ENCODE measurements at places on chromosomes 4 and X.

- DNase-seq, result no peak
Measured at GRCh38 chrX:94288325-94288724, 614.3 kb downstream of the FAM133A start.

DNA sequence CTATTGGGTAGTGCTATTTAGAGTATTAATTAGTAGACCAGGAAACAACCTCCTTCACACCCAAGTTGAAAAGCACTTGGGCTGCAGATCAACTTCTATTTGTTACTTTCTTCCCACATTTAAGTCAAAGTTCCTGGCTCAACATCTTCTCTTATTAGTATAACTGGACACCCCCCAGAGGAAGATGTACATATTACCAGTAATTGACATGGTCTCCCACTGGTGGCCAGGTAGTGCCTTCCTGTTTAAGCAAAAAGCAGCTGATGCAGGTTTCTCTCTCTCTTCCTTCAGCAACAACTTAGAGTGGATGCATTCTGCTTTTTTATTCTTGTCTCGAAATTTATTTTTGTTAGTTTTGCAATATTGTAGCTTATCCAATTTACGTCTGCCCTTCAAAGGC lies 438.1 kb downstream of the GBA3 start:
- no peak for DNase-seq

DNA sequence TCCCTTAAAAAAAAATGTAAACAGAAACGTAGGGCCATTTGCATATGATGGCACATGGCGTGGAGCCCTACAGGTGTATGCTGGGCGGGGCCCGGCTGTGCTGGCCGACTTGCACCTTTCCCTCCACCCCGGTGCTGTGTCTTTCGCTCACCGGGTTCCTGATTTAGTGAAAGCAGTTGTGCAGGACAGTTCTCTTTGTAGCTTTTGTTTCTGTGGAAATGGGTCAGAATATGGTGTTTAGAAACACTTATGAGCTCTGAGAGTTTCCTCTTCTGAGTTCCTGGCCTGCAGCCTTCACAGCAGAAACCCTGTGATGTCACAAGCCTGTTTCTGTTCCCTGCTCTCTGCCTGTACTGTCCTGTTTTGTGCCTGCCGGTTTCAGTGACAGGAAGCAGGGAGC lies 22.5 kb upstream of the MSANTD1 start:
- peak; percentile 47 for DNase-seq

DNA sequence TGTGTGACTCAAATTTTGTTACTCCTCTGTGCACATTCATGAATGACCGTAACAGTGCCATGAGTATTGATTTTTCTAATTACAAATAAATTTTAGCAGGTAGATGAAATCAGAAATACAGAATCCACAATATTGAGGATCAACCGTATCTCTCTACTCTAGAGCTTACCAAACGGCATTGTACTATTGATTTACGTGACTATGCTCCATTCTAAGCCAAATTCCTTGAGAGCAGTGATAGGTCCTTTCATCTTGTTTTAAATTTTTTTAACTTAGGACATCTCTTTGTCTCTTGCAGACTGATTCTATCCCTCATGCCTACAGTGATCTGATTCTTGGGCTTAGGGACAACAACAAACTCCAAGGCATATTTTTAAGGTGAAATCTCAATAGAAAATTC lies 172.3 kb upstream of the C1QTNF7 start:
- no peak for DNase-seq

- DNase-seq, result peak; percentile 39
Measured at GRCh38 chr4:42643685-42644084, 13.2 kb downstream of the ATP8A1 start.

- no peak for DNase-seq
Measured at GRCh38 chr4:129543299-129543698, 447.3 kb downstream of the C4orf33 start.

- DNase-seq, result no peak
Measured at GRCh38 chr4:52713456-52713937, 37.7 kb downstream of the ERVMER34-1 start.

- no peak for DNase-seq
Measured at GRCh38 chr4:184669251-184669650, 19.7 kb downstream of the PRIMPOL start.

DNA sequence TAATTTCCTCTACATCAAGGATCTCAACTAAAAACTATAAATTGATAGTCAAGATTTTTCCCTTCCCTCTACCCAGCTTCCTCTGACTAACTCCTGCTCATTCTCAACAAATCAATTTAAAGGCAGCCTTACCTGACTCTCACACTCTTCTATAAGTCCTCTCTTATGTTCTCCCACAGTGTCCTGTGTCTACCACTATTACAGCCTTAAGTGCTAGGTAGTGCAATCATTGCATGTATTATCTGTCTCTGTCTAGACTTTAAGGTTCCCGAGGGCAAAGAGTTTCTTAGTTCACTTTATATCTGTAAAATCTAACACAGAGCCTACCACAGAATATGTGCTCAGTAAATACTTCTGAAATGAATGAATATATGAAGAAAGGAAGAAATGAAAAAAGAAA lies 123.7 kb downstream of the BTC start:
- DNase-seq, result no peak

- no peak for DNase-seq
Measured at GRCh38 chr4:84232309-84233095, 266.6 kb downstream of the NKX6-1 start.

DNA sequence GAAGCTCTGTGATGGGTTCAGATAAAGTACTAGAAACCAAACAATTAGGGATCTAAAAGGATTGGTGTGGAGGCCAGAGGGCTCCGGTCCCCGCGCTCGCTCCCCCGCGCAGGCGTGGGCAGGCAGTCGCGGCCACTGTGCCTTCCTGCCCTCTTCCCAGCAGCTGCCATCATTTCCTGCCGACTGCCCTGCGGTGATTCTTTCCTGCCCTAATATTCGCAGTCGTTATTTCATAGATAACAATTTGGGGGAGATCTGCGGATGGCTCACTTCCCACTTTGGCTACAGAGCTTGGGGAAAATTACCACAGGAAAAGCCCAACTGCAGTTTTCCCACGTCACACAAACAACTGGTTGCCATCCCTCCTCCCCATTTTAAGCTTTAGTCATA lies 2.2 kb downstream of the GRIA2 start:
- DNase-seq, result no peak

GRCh38 chr4:102959496-102959895 lies 60.0 kb downstream of the SLC9B1 start:
- DNase-seq, result no peak

GRCh38 chr4:108030332-108030731 lies 40.6 kb downstream of the HADH start:
- DNase-seq, result peak; percentile 69

DNA sequence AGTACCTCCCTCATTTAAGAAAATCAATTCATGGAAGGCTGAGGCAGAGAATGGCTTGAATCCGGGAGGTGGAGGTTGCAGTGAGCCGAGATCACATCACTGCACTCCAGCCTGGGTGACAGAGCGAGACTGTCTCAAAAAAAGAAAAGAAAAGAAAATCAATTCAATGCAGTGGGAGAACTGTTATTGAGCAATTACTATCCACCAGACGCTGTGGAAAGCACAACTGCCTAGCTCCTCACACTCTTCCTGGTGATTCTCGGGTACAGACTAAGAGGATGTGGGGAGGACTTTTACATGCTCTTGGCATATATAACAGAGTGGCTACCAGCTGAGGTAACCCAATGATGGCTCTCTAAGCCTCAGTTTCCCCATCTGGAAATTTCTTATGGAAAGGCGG lies 2.7 kb upstream of the TMSB4X start:
- no peak for DNase-seq

DNA sequence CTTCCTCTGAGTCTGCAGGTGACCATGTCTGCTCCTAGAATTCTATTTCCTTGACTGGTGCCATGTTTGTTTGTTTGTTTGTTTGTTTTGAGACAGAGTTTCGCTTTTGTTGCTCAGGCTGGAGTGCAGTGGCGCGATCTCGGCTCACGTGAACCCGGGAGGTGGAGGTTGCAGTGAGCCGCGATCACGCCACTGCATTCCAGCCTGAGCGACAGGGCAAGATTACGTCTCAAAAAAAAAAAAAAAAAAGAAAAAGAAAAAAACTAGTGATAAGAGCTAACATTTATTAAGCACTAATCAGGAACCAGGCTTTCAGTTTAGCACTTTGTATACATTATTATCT lies 7.2 kb downstream of the SAT1 start:
- DNase-seq, result no peak

DNA sequence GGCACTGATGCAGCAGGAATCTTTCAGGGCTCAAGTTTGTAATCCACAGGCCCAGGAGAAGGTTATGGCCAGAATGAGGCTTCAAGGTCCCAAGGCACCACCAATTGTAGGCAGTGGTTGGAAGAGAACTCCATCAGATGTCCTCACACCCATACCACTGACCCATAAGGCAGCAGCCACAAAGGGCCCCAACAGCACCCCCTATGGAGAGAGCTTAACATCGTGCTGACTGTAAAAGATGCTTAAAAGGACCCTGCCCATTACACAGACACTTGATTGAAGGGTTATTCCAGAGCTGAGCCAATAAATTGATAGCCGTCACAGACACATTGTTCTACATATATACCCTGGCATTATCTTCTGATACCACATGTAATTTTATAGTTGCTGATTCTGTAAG lies 113.7 kb downstream of the SOWAHB start:
- DNase-seq, result no peak

- peak; percentile 83 for DNase-seq
Measured at GRCh38 chr4:1248245-1249147, at the start of gene CTBP1. Gene CTBP1 (minus strand): TSS chr4:1249130. CDS start chr4:1241331, 7,799 bp downstream.

DNA sequence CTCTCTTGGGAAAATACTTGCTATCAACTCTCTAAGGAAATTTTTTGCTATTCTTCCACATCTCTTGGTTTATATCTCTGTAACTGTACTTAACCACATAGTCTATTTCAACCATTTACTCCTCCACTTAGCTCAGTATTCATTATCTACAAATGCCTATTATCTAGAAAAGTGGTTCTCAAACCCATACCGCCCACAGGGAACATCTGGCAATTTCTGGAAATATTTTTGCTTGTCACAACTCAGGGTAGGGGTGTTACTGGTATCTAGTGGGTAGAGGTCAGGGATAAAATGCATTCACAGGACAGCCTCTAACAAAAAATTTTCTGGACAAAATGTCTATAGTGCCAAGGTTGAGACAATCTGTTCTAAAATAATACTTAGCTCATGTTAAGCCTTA lies 14.4 kb downstream of the ATRX start:
- no peak for DNase-seq

- DNase-seq, result no peak
Measured at GRCh38 chr4:107577743-107578142, 142.3 kb downstream of the PAPSS1 start.

DNA sequence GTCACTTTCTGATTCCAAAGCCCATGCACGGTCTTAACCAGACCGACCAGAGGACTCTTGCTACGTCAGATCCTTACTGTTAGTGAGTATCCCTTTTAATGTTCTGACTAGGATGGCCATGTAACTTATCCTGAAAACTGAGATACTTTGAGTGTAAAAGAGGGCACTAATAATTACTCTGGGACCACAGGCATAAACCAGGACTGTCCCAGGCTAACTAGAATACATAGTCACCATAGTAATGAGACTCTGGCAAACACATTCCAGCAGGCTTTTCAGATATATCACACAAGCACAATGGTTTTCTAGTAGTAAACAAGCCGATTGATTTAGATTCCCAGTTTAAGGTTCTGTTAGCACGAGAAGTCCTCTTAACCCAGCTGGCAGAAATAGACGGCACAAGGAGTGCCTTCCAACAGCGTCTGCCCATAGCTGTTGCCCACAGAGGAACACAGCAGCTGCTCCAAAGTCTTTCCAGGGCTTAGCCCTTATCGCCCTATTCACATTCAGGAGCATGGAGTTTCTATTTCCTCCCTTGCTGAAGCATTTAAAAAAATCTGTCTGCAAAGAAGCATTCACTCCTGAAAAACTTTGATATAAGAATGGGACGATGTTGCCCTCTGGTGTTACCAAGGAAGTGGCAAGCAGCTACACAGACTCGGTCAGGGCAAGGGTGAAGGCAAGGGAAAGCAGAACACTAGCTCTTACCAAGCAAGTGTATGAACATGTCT lies 92.4 kb downstream of the CXCL13 start:
- no peak for DNase-seq

DNA sequence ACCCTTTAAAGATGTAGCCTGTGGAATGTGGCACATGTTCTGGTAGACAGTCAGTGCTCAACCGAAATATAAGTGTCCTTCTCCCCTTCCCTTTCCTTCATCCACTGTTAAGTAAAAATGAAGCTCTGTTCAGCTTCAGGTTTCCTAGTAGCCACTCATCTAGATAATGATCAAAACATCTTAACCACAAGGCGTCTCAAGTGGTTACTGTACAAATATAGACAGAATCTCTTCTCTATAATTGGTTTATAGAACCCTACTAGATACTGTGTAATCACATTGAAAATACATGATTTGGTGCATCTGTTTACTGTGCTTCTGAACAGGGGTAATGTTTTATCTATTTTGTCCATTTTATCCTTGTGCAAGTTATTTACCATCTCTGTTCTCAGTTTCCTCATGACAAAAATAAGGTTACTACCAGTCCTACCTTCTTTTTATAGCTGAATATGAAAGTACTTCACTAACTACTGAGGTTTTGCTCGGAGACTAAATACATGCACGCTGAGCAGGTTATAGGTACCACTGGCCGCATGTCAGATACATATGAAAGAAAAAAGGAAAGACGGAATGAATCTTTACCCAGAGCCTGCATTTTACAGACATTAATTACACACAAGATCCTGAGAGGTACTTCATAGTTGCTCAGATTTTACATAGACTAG lies 20.3 kb upstream of the SLC25A4 start:
- no peak for DNase-seq

DNA sequence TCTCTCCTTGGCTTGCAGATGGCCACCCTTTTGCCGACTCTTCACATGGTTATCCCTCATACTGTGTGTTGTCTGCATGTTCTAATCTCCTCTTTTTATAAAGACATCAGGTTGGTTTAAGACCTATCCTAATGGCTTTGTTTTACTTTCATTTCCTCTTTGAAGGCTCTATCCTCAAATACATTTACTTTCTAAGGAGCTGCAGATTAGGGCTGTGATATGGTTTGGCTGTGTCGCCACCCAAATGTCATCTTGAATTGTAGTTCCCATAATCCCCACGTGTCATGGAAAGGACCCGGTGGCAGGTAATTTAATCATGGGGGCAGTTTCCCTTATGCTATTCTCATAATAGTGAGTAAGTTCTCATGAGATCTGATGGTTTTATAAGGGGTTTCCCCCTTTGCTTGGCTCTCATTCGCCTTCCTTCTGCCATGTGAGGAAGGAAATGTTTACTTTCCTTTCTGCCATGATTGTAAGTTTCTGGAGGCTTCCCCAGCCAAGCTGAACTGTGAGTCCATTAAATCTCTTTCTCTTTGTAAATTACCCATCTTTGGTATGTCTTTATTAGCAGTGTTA lies 204.5 kb downstream of the RELL1 start:
- no peak for DNase-seq
